ENCODE measurements at places on chromosomes 1 and 21. TPM values are rescaled to one million over a fixed set of nuclear protein-coding genes. Genes with fewer than 3 reads are reported as not detected.

Gene KCNJ15
- total RNA-seq = 4.9 TPM

Gene PRKAA2
- 5.3 TPM for total RNA-seq

Gene METTL13
- 50.3 TPM for total RNA-seq

Gene SAMSN1
- 0.71 TPM for total RNA-seq

Gene ZFYVE9
- 51.3 TPM for total RNA-seq

Gene KIF26B
- 4.8 TPM for total RNA-seq

Gene TRIM45
- 21.6 TPM for total RNA-seq

Gene DIRAS3
- total RNA-seq = 2.0 TPM

Gene LMX1A
- 0.94 TPM for total RNA-seq

Gene PEAR1
- total RNA-seq = 13.8 TPM

Gene RBM11
- total RNA-seq = 5.3 TPM

Gene S100A1
- total RNA-seq = 8.2 TPM

Gene SEC16B
- total RNA-seq = 4.8 TPM

DNA sequence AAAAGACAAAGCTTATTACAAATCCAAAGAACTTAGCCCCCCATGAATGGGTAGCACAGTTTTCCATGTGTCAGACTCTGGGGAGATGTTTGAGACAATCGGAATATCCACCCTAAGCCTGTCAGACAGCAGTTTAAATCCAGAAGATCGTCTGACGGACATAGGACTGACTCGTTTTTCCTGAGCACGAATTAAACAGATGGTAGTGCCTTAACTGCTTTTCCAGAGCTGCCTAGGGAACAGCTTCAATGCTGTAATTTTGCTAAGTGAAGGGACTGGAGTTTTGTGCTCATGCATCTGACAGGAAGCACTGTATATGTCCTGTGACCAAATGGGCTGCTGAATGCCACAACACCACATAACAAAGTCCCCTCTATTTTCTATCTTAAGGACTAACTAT lies 48.6 kb downstream of the PCNX2 start:
- H3K4me1 ChIP-seq = no peaks in the 10 kb centered on the region
- DNase-seq = no peak

- no peaks in the 10 kb centered on the region for H3K27me3 ChIP-seq
- no peak overlapping the region for H3K4me3 ChIP-seq
- no peaks in the 10 kb centered on the region for H3K4me1 ChIP-seq
- no peak overlapping the region for H3K27ac ChIP-seq
- no peaks in the 10 kb centered on the region for H3K36me3 ChIP-seq
These were observed 153.3 kb upstream of the SGIP1 start for GRCh38 chr1:66380452-66381212.

DNA sequence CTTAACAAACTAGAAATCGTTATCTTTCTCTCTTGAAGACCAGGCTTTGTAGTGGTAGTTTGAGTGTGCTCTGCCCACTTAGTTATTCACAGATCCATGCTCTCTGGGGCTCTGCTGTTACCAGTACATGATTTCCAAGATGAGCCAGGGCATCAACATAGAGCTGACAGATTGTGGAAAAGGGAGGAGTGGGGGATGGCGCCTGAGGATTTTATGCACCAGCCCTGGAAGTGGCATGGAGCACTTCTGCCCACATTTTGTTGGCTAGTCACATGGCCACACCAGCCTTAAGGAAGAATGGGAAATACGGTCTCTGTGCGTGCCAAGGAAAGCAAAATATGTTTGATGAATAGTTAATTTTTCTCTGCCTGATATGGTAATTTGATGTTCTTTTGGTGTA lies 18.2 kb downstream of the TSNAX start:
- no peak overlapping the region for H3K27ac ChIP-seq
- peaks cover 10% of the 10 kb centered on the region for H3K4me1 ChIP-seq
- H3K27me3 ChIP-seq = no peaks in the 10 kb centered on the region
- no peak for DNase-seq
- no peaks in the 10 kb centered on the region for H3K36me3 ChIP-seq
- H3K4me3 ChIP-seq = no peak overlapping the region

- peaks cover 14% of the 10 kb centered on the region for H3K4me1 ChIP-seq
- DNase-seq = no peak
- H3K36me3 ChIP-seq = no peaks in the 10 kb centered on the region
- no peak overlapping the region for H3K4me3 ChIP-seq
These were observed 295.3 kb upstream of the LYPLAL1 start for GRCh38 chr1:218878369-218878768.

- peaks cover 76% of the 10 kb centered on the region for H3K4me1 ChIP-seq
- no peak overlapping the region for H3K4me3 ChIP-seq
- no peaks in the 10 kb centered on the region for H3K27me3 ChIP-seq
These were observed 26.3 kb downstream of the AHDC1 start for GRCh38 chr1:27577504-27578188.

- H3K27me3 ChIP-seq = no peaks in the 10 kb centered on the region
- no peaks in the 10 kb centered on the region for H3K36me3 ChIP-seq
These were observed 3.6 kb downstream of the CR1L start for GRCh38 chr1:207648334-207649209.

- no peak overlapping the region for H3K27ac ChIP-seq
- no peak overlapping the region for H3K4me3 ChIP-seq
- no peak for DNase-seq
- no peaks in the 10 kb centered on the region for H3K4me1 ChIP-seq
These were observed 1.1 kb upstream of the LYPD8 start for GRCh38 chr1:248756636-248757035.

DNA sequence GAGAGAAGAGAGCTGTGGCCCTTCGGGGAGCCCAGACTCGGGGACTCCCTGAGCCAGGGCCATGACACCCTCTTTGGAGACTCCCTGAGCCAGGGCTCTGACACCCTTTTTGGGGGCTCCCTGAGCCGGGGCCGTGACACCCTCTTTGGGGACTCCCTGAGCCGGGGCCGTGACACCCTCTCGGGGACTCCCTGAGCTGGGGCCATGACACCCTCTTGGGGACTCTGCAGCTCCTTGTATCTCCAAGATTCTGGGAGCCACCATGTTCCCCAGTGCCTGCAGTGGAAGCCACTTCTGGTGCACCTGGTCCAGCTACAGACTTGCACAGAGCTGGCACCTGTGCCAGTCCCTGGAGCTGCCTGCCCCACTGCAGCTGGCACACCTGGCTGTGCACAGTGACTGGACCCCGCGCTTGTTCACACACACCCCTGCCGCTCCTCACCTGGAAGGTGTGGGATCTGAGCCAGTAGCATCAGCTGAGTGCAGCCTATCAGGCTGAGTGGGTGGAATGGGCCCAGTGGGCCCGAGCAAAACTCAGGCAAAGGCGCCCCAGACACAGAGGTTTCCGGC lies 3.8 kb upstream of the SSU72 start:
- H3K27me3 ChIP-seq = no peaks in the 10 kb centered on the region
- DNase-seq = no peak
- no peak overlapping the region for H3K4me3 ChIP-seq
- peaks cover 9% of the 10 kb centered on the region for H3K4me1 ChIP-seq
- H3K36me3 ChIP-seq = no peaks in the 10 kb centered on the region

DNA sequence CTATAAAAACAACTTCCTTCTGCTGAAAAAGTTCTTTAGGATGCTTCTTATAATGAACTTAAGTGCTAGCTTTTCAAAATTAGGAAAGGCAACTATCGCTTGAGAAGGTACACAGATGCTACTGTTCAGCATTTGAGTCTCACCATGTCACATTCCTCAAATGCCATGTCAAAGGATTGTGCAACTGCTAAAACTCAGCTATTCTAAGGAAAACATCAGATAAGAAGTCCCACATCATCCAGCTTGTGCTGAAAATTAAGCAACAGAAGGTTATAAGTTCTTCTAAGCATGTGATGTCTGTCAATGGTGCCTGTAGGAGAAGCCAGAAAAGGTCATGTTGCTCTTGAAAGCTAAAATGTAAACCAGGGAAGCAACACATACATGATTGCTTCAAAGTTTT lies 36.5 kb downstream of the MCOLN2 start:
- no peak overlapping the region for H3K27ac ChIP-seq
- H3K27me3 ChIP-seq = no peaks in the 10 kb centered on the region
- no peaks in the 10 kb centered on the region for H3K36me3 ChIP-seq
- no peak overlapping the region for H3K4me3 ChIP-seq

- H3K36me3 ChIP-seq = no peaks in the 10 kb centered on the region
- no peak for DNase-seq
- H3K27ac ChIP-seq = no peak overlapping the region
These were observed 6.5 kb downstream of the CCSAP start for GRCh38 chr1:229336345-229336744.

DNA sequence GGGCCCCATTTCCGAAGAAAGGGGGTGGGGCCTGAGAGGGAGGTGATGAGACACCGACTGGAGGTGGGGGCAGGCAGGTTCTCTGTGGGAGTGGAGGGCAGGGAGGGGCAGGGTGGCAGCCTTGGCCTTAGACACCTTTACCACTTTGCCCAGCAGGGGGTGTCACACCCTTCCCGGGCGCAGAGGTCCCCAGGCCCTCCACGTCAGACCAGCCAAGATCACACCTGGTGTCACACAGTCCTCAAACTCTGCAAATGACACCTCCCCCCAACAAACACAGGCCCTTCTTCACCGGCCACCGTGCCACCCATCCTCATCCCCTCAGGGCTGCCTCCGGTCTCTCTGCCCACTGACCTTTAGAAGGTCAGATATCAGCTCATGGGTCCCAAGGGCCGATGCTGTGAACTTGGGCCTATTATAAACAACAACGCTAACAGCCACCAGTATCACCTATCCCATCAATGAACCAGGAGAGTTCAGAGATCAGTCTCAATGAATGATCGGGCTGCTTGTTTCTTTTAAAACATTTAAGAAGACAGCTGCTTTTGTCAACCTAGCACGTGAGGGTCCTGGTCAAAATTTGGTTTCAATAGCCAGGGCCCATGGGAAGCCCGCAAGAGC lies 103.9 kb downstream of the CASZ1 start:
- H3K27ac ChIP-seq = no peak overlapping the region
- no peak for DNase-seq
- H3K4me1 ChIP-seq = no peaks in the 10 kb centered on the region
- no peak overlapping the region for H3K4me3 ChIP-seq

DNA sequence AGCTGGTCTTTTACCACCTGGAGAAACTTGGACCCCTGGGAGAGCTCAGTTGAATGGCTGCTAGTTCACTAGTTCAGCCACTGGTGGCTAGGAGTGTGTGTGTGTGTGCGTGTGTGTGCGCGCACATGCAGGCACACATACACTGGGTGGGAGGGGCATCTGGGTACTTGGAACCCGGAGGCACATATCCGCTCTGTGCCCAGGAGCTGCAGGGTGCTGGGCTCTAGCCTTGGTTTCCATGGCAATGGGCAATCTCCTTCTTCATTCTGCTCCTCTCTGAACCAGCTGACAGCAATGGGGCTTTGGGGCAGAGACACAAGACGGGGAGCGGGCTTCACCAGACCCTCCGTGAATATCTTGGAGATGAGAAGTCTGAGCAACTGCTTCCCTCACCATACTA lies 87.1 kb upstream of the DISP3 start:
- DNase-seq = no peak
- H3K27me3 ChIP-seq = no peaks in the 10 kb centered on the region
- H3K4me3 ChIP-seq = no peak overlapping the region
- no peak overlapping the region for H3K27ac ChIP-seq
- no peaks in the 10 kb centered on the region for H3K4me1 ChIP-seq
- no peaks in the 10 kb centered on the region for H3K36me3 ChIP-seq

DNA sequence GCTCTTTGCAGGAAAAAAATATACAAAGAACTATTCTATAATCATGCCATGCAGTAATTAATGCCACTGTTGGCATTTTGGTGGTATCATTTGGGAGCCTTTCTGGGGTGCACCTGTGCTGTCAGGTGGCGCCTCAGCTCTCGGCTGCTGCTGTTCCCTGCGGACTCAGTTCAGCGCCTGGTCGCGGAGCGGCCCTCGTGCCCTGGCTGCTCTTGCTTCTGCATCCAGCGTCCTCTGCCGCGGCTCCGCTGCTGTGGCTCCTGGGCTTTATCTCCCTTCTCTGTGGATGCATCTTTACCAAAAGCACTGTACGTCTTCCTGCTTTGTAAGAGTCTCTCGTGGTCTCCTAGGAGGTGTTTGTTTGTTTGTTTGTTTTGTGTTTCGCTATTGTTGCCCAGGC lies 35.1 kb upstream of the PWP2 start:
- no peaks in the 10 kb centered on the region for H3K36me3 ChIP-seq
- H3K4me3 ChIP-seq = no peak overlapping the region
- no peak overlapping the region for H3K27ac ChIP-seq
- no peaks in the 10 kb centered on the region for H3K27me3 ChIP-seq
- no peak for DNase-seq

GRCh38 chr1:224727351-224728289 lies 111.5 kb downstream of the CNIH3 start:
- DNase-seq = no peak
- H3K27me3 ChIP-seq = no peaks in the 10 kb centered on the region

GRCh38 chr1:32702599-32703478 lies at the start of gene SYNC:
Gene SYNC, minus strand, starts transcription at chr1:32702770. Its CDS starts 110 bp downstream, at chr1:32702660.
- peak; percentile 51 for DNase-seq
- peak within 1 kb of the TSS; percentile 90 for H3K27ac ChIP-seq
- peaks cover 30% of the 10 kb centered on the region for H3K4me1 ChIP-seq
- no peaks in the 10 kb centered on the region for H3K36me3 ChIP-seq

- no peaks in the 10 kb centered on the region for H3K27me3 ChIP-seq
- no peak overlapping the region for H3K4me3 ChIP-seq
- H3K27ac ChIP-seq = no peak overlapping the region
- no peaks in the 10 kb centered on the region for H3K4me1 ChIP-seq
These were observed 58.5 kb downstream of the SLC25A24 start for GRCh38 chr1:108141621-108142020.

DNA sequence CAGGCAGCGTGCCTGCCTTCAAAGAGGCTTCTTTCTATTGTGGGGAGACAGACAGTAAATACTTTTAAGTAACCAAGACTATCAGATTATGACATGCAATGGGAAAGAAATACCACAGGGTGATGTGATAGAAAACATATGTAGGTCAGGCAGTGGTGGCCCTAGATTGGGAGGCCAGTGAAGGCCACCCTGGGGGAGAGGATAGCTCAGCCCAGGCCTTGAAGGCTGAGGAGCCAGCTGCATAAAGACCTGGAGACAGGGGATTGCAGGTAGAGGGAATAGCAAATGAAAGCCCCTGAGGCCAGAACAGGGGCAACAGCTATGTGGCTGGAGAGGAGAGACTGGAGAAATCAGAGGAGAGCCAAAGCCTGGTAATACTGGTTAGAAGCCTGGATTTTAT lies 4.0 kb downstream of the SOX13 start:
- no peaks in the 10 kb centered on the region for H3K27me3 ChIP-seq
- H3K27ac ChIP-seq = no peak overlapping the region
- H3K36me3 ChIP-seq = no peaks in the 10 kb centered on the region
- H3K4me3 ChIP-seq = no peak overlapping the region
- H3K4me1 ChIP-seq = peaks cover 46% of the 10 kb centered on the region

GRCh38 chr1:194710671-194711070 lies 1524.3 kb upstream of the B3GALT2 start:
- no peaks in the 10 kb centered on the region for H3K36me3 ChIP-seq
- no peak for DNase-seq
- no peaks in the 10 kb centered on the region for H3K27me3 ChIP-seq
- H3K4me1 ChIP-seq = no peaks in the 10 kb centered on the region
- H3K27ac ChIP-seq = no peak overlapping the region

- no peaks in the 10 kb centered on the region for H3K36me3 ChIP-seq
- no peak for DNase-seq
- no peaks in the 10 kb centered on the region for H3K4me1 ChIP-seq
- no peaks in the 10 kb centered on the region for H3K27me3 ChIP-seq
These were observed 100.5 kb downstream of the GLIS1 start for GRCh38 chr1:53638360-53639035.

Data from testis (tissue), 5 donors.